ENCODE measurements at places on chromosomes 1 and 21.

GRCh38 chr21:16837321-16837720 lies 675.5 kb upstream of the CXADR start:
- DNase-seq, result peak; percentile 32

- DNase-seq, result peak; percentile 100
These were observed 162.8 kb downstream of the NTPCR start for GRCh38 chr1:233113009-233113879.

- DNase-seq, result no peak
These were observed 17.0 kb downstream of the C1orf159 start for GRCh38 chr1:1098681-1099421.

- no peak for DNase-seq
These were observed 6.0 kb downstream of the FGGY start for GRCh38 chr1:59302871-59303270.

- DNase-seq, result no peak
These were observed 19.4 kb downstream of the METTL13 start for GRCh38 chr1:171800851-171801250.

Data from fibroblast of upper back skin (primary cell).